ENCODE measurements at places on chromosomes 6 and 20. TPM values are rescaled to one million over a fixed set of nuclear protein-coding genes. Genes with fewer than 3 reads are reported as not detected.

Gene NT5DC1
- 6.2 TPM for total RNA-seq

Gene TMEM170B
- total RNA-seq = 4.4 TPM

Gene ERMARD
- 28.6 TPM for total RNA-seq

Gene ZBP1
- not detected for total RNA-seq

Gene SLC35F1
- 0.12 TPM for total RNA-seq

Gene MEI4
- total RNA-seq = not detected

Gene LINC00237
- not detected for total RNA-seq

Gene CARMIL1
- 10.2 TPM for total RNA-seq

Gene BPI
- total RNA-seq = not detected

Gene OR2H1
- total RNA-seq = not detected

Gene WFDC2
- not detected for total RNA-seq

Gene PRSS16
- total RNA-seq = 0.11 TPM

Gene OR2H2
- not detected for total RNA-seq

Gene RAET1L
- not detected for total RNA-seq

Gene FAM162B
- 14.1 TPM for total RNA-seq

Gene RRAGD
- total RNA-seq = 2.3 TPM

Gene TRIM15
- total RNA-seq = not detected

Gene BACH2
- total RNA-seq = 0.55 TPM

Gene PKIB
- 3.8 TPM for total RNA-seq

Gene ADGRG6
- total RNA-seq = 6.6 TPM

Gene PTGIS
- 58.2 TPM for total RNA-seq

Gene PNLDC1
- total RNA-seq = not detected

Gene SLC17A1
- total RNA-seq = not detected

Gene CENPW
- 14.5 TPM for total RNA-seq

Gene ZKSCAN3
- total RNA-seq = 6.1 TPM

Gene PEDS1
- 9.4 TPM for total RNA-seq

Gene WFDC12
- not detected for total RNA-seq

Gene OXT
- total RNA-seq = not detected

Gene COL11A2
- 0.11 TPM for total RNA-seq

Gene FRK
- total RNA-seq = 0.33 TPM

Gene FKBP1C
- 0.12 TPM for total RNA-seq

Gene GPSM3
- total RNA-seq = 0.87 TPM
